ENCODE measurements at places on chromosomes 7 and 10.

DNA sequence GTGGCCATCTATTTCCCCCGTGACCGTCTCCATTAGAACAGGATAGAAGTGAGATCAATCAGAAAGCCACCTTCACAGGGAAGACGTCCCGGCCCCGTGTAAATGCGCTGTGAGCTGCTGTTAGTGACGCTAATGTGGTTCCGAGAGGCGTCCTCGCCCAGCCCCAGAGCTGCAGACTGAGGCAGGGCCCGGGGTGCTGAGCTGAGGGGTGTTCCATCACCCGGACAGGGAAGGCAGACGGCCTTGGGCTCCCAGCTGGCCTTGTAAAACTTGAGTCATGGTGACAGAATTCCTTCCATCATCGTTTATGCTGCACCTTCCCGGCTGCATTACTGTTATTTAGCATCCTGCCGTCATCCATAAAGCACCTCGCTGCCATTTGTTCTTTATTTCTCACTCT lies 195.3 kb upstream of the CTBP2 start:
- DNase-seq = no peak

- DNase-seq = peak; percentile 35
Measured at GRCh38 chr7:37052705-37053104, 328.4 kb upstream of the AOAH start.

- no peak for DNase-seq
Measured at GRCh38 chr10:98560565-98560964, 113.8 kb upstream of the HPS1 start.

- DNase-seq = no peak
Measured at GRCh38 chr7:12031638-12032037, 179.5 kb upstream of the TMEM106B start.

Measured in activated CD4-positive, alpha-beta T cell treated with anti-CD3 and anti-CD28 coated beads for 48 hours (primary cell).